Stimulated activated CD8-positive, alpha-beta memory T cell treated with anti-CD3 and anti-CD28 coated beads, Interleukin-12 subunit alpha, Interleukin-12 subunit beta, amount 100 ng/mL, for 1 hour (primary cell): ENCODE measurements at places on chromosomes 3 and 15.

GRCh38 chr15:29403772-29404171 is 134.2 kb upstream of the NSMCE3 start:
- DNase-seq = no peak

DNA sequence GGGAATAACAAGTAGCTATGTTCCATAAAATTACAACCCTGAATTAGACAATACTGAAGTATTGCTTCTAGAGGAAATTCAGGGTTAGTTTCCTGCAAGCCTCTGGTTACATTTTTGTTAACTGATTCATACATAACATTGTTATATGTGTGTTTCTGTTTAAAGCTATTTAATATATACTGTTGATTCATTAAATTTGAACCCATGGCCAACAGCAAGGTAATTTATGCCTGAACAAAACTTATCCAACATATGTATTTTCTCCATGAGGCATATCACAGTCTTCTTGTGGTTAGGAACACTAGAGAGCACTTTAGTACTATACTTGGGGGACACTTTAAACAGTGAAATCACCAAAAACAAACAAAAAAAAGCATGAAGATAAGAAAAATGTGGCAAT is 47.7 kb upstream of the PTX3 start:
- no peak for DNase-seq

DNA sequence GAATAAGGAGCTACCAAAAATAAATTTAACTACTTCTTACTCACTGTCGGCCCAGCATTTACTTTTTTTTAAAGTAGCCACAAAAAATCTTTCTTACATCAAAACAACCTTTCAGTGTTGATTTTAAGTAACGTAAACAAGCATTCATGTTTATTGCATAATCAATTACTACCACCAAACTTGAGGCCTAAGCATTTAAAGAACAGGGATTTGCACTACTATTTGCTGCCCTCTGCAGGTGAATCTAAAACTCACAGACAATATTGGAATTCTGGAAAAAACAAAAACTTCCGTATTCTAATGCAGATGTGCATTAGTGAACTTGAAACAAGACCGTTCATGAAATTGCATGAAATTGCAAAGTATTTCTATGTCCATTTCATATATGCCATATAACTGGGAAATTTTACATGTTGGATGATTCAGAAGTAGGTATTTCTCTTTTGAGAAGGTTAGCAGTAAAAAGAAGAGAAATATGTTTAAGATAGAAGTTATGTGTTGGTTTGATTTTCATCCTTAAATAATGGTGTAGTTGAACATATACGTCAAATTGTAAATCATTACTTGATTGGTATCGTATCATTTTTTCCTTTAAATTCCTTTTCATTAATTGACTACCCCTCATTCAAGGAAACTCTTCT is 55.6 kb downstream of the CGGBP1 start:
- no peak for DNase-seq

DNA sequence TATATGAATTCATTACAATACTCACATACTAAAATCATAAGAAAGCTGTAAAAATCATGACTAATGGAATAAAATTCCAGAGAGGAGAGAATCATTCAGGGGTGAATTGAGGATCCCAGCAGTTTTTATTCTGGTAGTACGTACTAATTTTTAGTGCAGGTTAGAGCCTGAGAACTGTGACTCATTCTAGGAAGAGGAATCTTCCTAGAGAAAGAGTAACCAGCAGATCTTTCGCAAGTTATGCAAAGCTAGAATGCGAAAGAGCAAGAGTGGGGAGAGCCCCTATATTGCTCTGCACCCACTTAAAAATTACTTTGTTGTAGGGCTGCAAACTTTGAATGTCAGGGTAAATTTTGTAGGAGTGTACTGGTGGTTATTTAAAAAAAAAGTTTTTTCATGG is 303.6 kb upstream of the ARPP21 start:
- DNase-seq = no peak

DNA sequence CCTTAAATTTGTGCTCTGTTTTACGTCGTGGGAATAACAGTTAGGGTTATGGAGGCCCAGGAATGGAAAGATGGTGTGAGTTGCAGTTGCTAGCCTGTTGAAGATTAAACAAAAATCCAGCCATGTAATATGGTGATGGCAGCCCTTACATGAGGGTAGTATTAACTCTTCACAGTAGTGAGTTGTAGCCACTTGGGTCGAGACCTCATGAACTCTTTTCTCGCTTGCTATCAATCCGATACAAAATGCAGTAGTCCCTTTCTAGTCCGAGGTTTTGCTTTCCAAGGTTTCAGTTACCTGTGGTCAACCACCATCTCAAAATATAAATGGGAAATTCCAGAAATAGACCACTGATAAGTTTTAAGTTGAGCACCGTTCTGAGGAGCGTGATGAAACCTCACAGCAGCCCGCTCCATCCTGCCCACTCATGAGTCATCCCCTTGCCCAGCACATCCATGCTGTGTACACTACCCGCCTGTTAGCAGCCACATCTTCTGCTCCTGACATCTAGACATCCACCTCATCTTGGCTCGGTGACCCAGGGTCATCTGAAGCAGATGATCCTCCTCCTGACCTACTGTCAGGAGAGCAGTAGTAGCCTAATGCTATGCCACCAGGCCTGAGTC is 177.9 kb downstream of the CDIN1 start:
- no peak for DNase-seq

DNA sequence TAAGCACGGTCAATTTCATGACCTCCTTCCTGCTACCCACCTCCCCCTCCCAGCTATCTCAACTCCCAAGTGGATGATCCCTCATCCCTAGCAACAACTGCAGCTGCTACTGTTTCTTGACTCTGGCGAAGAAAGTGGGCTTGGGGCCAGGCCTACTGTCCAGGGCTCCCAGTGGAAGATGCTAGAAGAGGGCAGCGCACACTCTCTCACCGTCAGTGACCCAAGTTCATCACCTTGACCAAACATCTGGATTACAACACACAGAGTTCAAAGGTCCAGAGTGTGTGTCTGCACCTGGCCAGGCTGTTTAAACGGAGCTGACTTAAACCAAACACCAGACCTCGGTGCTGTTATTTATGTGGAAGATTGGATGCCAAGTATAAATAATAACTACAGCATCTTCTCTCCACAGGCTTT is 385.6 kb downstream of the SHQ1 start:
- DNase-seq = no peak

DNA sequence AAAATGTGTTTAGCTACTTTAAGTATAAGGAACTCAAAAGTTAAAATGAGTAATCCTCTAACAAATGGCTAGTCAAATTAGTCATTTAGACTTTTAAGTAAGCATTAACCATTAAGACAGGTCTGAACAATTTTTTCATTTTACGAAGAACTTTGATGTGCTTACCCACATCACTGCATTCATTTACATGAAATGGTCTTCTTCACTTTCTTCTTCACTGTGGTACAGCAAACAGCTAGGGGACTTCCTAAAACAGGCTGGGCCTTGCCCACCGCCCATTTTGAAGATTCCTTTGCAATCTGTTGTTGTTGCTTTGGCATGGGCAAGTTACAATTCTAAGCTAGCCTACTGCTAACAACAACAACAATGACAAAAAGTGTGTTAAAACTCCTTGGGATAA is 67.4 kb downstream of the CBLB start:
- DNase-seq = no peak

GRCh38 chr3:134619301-134619615 is 31.6 kb downstream of the KY start:
- DNase-seq = no peak

GRCh38 chr15:97745481-97746071 is 214.9 kb upstream of the ARRDC4 start:
- DNase-seq = no peak

GRCh38 chr3:37308247-37308646 is 133.9 kb upstream of the LRRFIP2 start:
- DNase-seq = no peak

DNA sequence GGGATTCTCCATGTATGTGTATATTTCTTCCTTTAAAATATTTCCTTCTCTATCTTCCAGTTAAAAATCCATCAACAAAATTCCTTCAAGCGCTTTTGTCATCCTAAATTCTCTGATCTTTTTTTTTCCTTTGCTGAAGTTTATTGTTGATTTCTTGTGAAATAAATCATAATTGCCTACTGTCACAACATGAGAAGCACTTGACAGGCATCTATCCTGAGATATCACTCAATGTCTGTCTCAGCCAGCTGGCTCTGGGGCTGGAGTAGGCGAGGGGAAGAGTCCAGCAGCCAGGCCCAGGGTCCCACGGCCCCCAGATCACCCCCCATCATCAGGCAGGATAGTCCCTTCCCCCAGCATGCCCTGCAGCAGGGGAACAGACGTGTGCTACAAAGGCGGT is 109.0 kb upstream of the TLE3 start:
- DNase-seq = no peak

DNA sequence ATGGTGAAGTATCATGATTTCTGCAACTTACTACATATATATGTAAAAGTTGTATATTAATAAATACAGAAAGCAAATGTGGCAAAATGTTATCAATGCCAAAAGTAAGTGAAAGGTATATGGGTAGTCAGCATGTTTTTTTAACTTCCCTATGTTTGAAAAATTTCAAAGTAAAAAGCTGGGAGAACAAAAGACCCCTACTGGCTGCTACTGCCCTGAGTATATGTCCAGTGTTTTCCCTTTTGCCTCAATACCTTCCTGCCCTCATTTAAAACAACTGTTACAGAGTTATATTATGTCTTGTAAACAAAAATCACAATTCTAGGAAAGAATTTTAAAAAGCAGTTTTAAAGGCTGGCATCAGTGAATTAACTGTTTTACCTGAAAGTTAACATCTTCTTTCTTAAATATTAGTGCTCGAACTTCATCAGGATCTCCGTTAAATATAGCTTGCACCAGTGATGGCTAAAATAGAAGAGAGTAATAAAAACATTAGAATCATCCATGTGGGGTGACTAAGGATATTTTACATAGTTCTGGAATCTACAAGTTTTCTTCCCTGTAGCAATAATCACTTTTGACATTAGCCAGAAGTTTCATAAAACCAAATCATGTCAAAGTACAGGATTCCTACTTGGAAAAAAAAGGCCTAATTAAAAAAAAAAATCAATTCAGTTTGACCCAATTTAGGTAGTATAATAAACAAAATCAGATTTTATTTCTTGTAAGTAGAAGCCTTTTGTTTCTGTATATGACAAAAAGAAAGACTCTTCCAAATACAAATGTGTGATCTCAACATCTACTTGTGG is 2.7 kb downstream of the ANKRD28 start:
- DNase-seq = no peak
